Hippocampal formation (tissue), 2 donors: ENCODE measurements at places on chromosomes 12 and 14.

GRCh38 chr14:38554026-38554425 is 298.1 kb upstream of the CLEC14A start:
- no peak for DNase-seq

GRCh38 chr12:80212938-80213645 is 113.8 kb downstream of the OTOGL start:
- DNase-seq = no peak

DNA sequence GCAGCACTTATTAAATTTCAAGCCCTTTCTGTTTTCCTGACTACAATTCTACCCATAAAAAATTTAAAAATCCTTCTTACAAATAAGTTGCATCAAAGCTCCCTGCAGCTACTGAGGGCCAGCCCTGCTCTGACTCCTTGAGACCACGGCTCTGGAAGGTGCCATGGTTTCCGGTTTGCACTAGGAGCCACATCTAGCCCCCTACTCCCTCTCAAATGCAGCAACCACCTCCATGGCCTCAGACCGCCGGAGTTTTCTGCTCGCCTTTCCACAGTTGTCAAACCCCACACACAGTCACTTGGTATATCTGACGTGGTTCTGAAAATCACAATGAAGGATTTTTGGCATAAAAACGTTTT is 30.1 kb downstream of the P2RX4 start:
- no peak for DNase-seq

DNA sequence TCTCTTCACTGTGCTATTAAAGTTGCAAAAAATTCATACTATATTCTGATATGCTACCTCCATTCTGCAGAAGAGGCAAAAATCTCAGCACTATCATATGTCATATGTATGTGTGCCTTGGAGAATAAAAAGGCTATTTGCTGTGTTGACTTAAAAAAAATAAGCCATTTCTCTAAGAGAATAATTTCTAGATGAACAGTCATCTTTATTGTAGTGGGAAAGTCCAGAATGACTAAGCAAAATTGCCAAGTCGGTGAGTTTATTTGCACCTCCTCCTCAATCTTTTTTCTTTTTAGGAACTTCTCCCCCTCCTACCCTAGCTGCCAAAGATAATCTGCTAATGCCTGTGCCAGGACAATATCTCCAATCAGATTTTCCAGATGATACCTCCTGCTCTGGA is 353.8 kb upstream of the FAR2 start:
- no peak for DNase-seq

- DNase-seq = no peak
These were observed 33.6 kb upstream of the PCNX4 start for GRCh38 chr14:60058087-60058486.

GRCh38 chr12:106032623-106032925 is 106.2 kb downstream of the NUAK1 start:
- no peak for DNase-seq

GRCh38 chr12:20004952-20005351 is 363.4 kb upstream of the PDE3A start:
- no peak for DNase-seq
